ENCODE measurements at places on chromosomes 2 and 18.

DNA sequence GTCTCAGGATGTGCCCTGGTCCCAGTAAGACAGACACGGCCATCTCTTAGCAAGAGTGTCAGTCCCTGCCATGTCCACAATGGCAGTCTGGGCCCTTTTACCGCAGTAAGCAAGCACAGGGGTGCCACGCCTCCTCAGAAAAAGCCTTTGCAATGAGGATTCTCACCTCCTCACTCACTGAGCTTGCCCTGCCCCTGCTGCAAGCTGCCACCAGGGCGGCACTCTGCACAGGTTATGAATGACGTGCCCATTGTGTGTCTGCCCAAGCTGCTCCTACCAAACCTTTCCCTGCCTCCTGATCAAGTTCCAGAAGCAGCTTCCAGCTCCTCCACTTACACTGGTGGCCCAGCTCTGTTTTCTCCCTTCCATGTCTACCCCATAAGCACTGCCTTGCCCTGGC is 23.3 kb downstream of the ERCC3 start:
- no peaks in the 10 kb centered on the region for H3K4me1 ChIP-seq
- peaks cover 92% of the 10 kb centered on the region for H3K36me3 ChIP-seq
- no peak for DNase-seq
- no peaks in the 10 kb centered on the region for H3K27me3 ChIP-seq

DNA sequence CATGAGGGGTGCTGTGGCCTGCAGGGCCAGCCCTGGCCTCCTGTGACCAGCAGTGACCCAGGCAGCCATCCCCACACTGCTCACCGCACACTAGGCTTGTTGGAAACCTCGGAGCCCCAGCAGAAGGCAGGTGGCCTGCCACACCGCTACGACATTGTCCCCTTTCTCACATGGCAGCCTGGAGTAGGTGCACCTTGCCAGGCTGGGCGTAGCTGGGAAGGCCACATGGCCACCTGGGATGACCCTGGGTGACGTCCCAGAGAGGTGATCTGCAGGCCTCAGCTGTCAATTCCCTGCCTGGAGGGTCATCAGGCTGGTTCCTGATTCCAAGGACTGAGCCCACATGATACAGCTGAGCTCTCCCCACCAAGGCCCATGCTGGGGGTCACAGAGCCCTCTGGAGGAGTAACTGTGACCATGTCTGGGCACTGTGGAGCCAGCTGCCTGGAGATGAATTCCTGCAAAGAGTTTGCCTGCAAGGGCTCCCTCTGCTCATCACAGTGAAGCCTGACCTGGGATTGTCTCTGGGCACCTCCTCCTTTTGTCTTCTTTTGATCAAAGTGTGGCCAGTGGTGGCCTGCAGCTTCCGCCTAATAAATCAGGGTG is 119.6 kb upstream of the OTOS start:
- H3K36me3 ChIP-seq: no peaks in the 10 kb centered on the region
- no peaks in the 10 kb centered on the region for H3K4me1 ChIP-seq
- no peak overlapping the region for H3K4me3 ChIP-seq
- no peak for DNase-seq

DNA sequence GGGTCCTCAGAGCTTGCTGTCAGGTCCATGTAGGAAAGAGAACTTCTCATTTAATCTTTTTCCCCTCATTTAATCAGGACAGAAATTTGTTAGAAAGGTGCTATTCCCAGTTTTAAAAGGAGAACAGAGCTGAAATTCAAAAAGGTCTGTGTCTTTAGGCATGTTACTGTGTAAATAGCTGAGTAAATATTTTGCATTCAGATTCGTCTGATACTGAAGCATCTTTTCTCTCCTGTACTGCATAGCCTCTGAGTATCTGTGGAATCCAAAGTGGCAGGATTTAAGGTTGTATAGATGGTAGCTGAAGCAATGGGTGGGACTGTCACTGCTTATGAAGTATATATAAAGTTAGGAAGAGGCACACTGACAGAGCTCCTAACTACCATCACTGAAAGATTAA is 9.0 kb downstream of the PTPN4 start:
- no peaks in the 10 kb centered on the region for H3K27me3 ChIP-seq
- H3K27ac ChIP-seq: no peak overlapping the region
- H3K36me3 ChIP-seq: peaks cover 7% of the 10 kb centered on the region
- peaks cover 43% of the 10 kb centered on the region for H3K4me1 ChIP-seq
- H3K4me3 ChIP-seq: no peak overlapping the region
- DNase-seq: no peak

DNA sequence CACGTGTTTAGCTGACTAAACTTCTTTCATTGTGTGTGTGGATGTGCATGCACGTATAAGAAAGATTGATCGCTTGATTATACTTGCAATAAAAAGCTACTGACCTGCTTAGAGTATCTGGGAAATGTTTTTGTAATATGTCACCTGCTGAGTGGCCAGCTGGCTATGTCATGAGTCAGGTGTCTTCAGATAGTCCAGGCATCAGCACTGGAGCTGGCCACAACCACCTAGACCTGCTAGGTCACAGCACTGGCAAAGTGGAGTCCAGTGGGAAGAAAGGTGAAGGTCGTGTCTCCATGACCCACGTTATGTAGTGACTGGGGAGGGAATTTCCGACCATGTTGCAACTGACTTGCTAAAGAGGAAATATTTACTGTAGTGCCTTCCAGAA is 147.0 kb downstream of the ESCO1 start:
- DNase-seq: no peak
- no peak overlapping the region for H3K27ac ChIP-seq
- no peak overlapping the region for H3K4me3 ChIP-seq
- H3K36me3 ChIP-seq: no peaks in the 10 kb centered on the region

GRCh38 chr2:171741189-171741588 is 53.9 kb downstream of the DYNC1I2 start:
- peaks cover 73% of the 10 kb centered on the region for H3K36me3 ChIP-seq
- H3K4me3 ChIP-seq: no peak overlapping the region
- DNase-seq: no peak
- H3K4me1 ChIP-seq: peaks cover 3% of the 10 kb centered on the region
- H3K27ac ChIP-seq: no peak overlapping the region

GRCh38 chr2:202169832-202170424 is 68.5 kb downstream of the SUMO1 start:
- H3K27me3 ChIP-seq: peaks cover 19% of the 10 kb centered on the region
- H3K4me1 ChIP-seq: peaks cover 28% of the 10 kb centered on the region
- no peak overlapping the region for H3K27ac ChIP-seq
- no peaks in the 10 kb centered on the region for H3K36me3 ChIP-seq
- DNase-seq: no peak

- no peaks in the 10 kb centered on the region for H3K4me1 ChIP-seq
- H3K27ac ChIP-seq: no peak overlapping the region
- H3K4me3 ChIP-seq: no peak overlapping the region
- H3K36me3 ChIP-seq: no peaks in the 10 kb centered on the region
Observed at GRCh38 chr2:82591718-82592117, 1867.4 kb downstream of the SUCLG1 start.

- H3K27ac ChIP-seq: peak overlapping the region; percentile 96
- H3K4me1 ChIP-seq: peaks cover 49% of the 10 kb centered on the region
- no peak for DNase-seq
- no peaks in the 10 kb centered on the region for H3K27me3 ChIP-seq
- H3K36me3 ChIP-seq: peaks cover 45% of the 10 kb centered on the region
Observed at GRCh38 chr2:224584111-224584784, 915 bp downstream of the CUL3 start.

GRCh38 chr18:34077599-34077998 is 147.1 kb downstream of the NOL4 start:
- no peaks in the 10 kb centered on the region for H3K4me1 ChIP-seq
- no peak overlapping the region for H3K4me3 ChIP-seq
- no peaks in the 10 kb centered on the region for H3K36me3 ChIP-seq
- no peak overlapping the region for H3K27ac ChIP-seq
- H3K27me3 ChIP-seq: no peaks in the 10 kb centered on the region

DNA sequence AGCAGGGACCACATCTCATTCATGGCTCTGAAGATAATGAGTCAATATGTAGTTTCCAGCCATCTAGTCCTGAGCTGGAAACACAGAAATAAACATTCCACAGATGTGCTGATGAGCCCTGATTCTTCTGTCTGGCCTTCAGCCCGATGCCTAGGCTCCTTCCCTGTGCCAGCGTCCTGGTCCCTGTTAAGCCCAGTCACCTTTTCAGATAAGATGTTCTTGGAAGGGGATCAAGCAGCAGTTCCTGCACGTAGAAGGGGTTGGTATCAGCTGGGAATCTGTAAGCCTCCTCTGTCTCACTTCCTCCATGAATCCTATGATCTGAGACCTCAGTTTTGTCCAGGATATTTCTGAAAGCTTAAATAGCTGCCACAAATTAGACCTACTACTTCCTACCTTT is 149.3 kb downstream of the TTC32 start:
- DNase-seq: no peak
- no peak overlapping the region for H3K27ac ChIP-seq
- no peaks in the 10 kb centered on the region for H3K36me3 ChIP-seq
- no peaks in the 10 kb centered on the region for H3K4me1 ChIP-seq
- peaks cover 19% of the 10 kb centered on the region for H3K27me3 ChIP-seq

DNA sequence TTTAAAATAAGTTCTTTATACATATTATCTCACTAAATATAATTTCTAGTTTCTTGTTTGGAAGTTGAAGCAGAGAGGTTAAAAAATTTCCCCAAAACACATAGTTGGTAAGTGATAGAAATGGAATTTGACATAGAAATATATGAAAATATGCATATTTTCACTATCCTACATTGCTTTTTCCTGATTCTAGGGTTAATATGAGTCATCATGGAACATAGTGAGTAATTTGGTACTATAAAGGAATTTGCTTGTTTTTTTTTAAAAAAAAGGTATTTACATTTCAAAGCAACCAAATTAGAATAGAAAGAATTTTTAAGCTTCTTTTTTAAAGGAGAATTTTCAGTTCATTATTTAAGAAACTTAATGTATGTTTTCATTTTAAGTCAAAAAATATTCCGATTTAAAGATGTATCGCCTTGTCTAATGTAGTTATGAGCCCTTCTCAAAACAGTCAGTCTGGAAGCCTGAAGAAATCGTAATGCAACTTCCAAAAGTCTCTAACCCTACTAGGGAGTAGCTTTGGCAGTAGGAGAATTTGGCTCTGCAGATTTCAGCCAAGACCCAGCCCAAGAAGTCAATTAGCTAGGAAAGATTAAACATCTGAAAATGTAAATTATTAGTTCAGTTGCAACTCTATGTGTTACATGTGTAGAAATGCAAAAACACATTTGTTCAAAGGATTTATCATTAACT is 147.3 kb downstream of the RDH14 start:
- H3K27me3 ChIP-seq: peaks cover 20% of the 10 kb centered on the region
- H3K36me3 ChIP-seq: no peaks in the 10 kb centered on the region
- H3K4me1 ChIP-seq: no peaks in the 10 kb centered on the region

- no peak overlapping the region for H3K27ac ChIP-seq
- peaks cover 7% of the 10 kb centered on the region for H3K4me1 ChIP-seq
- DNase-seq: peak; percentile 58
- peak overlapping the region; percentile 46 for H3K4me3 ChIP-seq
- H3K36me3 ChIP-seq: no peaks in the 10 kb centered on the region
Observed at GRCh38 chr2:219448776-219449341, 14.2 kb downstream of the SPEG start.

DNA sequence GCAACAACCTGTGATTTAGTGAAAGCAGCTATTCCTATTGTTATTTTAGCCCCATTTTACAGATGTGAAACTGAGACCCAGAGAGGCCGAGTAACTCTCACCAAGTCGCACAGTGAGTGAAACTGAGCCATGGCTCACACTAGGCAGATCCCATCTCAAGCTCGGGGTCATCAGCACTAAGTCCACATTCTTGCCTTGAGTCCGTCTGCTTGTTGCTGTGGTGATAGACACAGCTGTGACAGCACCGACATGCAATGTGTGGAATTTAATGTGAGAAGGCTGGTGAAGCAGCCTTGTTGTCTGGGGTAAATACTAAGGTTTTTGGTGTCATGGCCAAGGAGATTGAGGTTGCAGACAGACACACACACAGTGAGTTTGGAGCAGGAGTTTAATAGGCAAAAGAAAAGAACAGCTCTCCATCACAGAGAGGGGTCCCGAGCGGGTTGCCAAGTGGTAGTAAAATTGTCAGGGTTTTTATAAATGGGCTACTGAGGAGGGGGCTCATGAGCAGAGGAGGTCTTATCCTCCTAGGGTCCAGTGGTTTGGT is 40.2 kb upstream of the GMCL1 start:
- H3K27ac ChIP-seq: peak overlapping the region; percentile 41
- DNase-seq: no peak
- no peaks in the 10 kb centered on the region for H3K27me3 ChIP-seq
- no peak overlapping the region for H3K4me3 ChIP-seq
- no peaks in the 10 kb centered on the region for H3K36me3 ChIP-seq

DNA sequence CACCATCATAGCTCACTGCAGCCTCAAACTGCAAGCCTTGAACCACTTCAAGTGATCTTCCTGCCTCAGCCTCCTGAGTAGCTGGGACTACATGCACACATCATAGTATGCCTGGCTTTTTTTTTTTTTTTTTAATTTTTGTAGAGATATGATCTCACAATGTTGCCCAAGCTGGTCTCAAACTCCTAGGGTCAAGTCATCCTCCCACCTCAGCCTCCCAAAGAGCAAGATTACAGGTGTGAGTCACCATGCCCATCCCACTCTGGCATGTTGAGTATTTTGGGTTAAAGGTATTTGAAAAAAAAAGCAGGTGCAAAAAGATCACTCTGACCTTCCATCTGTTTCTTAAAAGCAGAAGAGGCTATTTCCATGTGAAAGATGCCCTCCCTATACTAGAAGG is 86.4 kb upstream of the FZD7 start:
- no peaks in the 10 kb centered on the region for H3K4me1 ChIP-seq
- no peaks in the 10 kb centered on the region for H3K36me3 ChIP-seq
- H3K27me3 ChIP-seq: peaks cover 23% of the 10 kb centered on the region
- no peak overlapping the region for H3K4me3 ChIP-seq
- no peak for DNase-seq

GRCh38 chr2:240713071-240713927 is 21.6 kb downstream of the AQP12A start:
- no peaks in the 10 kb centered on the region for H3K27me3 ChIP-seq
- H3K4me1 ChIP-seq: no peaks in the 10 kb centered on the region
- no peak overlapping the region for H3K4me3 ChIP-seq
- no peak overlapping the region for H3K27ac ChIP-seq
- no peaks in the 10 kb centered on the region for H3K36me3 ChIP-seq

- DNase-seq: no peak
- peak overlapping the region; percentile 81 for H3K4me3 ChIP-seq
- peaks cover 86% of the 10 kb centered on the region for H3K4me1 ChIP-seq
- peak overlapping the region; percentile 94 for H3K27ac ChIP-seq
- no peaks in the 10 kb centered on the region for H3K27me3 ChIP-seq
Observed at GRCh38 chr2:8485736-8486135, 196.1 kb upstream of the ID2 start.

- H3K27me3 ChIP-seq: no peaks in the 10 kb centered on the region
- H3K4me1 ChIP-seq: peaks cover 63% of the 10 kb centered on the region
- no peak for DNase-seq
- peak overlapping the region; percentile 93 for H3K27ac ChIP-seq
- H3K36me3 ChIP-seq: peaks cover 88% of the 10 kb centered on the region
- peak overlapping the region; percentile 64 for H3K4me3 ChIP-seq
Observed at GRCh38 chr2:238440331-238440730, 13.6 kb downstream of the ASB1 start.

- no peak overlapping the region for H3K4me3 ChIP-seq
- no peak for DNase-seq
- H3K27ac ChIP-seq: no peak overlapping the region
Observed at GRCh38 chr2:167790189-167790588, 457.2 kb downstream of the STK39 start.

Data from activated T-cell treated with anti-CD3 and anti-CD28 coated beads, Interleukin-2, amount 50 U/mL, for 24 hours (primary cell).